GM13977 (cell line): ENCODE measurements at places on chromosomes 5 and 9.

DNA sequence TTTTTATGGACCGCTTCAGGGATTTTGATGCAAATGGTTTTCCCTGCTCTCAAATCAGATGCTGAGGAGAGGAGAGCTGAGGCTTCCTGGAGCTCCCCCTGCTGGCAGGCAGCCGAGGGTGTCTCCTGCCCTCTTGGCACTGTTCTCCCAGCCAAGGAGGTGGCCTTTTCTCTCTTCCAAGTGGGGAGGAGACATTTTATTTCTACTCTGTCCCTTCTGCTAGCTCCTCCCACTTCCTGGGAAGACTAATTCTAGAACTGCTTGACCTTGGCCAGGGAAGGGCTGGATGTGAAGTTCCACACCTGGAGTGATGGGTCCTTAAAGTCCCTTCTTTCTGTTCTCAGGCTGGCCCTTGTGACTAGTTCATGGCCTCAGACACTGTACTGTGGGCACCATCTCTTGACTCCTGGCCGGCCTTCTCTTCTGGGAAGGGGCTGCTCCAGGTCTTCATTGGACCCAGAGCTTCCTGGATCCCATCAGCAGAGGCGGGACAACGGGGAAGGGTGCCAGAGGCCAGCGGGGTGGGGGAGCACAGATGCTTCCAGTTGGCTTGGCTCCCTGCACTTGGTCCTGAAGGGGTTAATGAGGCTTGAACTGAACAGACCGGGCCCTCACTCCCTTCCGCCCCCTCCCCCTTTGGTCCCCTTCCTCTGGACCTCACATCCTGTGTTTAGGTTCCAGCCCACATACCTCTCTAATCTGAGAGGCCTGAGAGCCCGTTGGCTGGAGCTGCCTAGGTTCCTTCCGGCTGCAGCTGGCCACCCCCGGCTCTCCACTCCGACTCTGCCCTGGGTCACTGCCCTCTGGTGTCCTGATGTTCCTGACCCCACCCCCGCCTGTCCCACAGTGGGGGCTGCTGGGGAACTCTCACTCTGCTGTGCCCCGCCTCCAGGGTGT is 32.1 kb downstream of the PTPA start:
- peak; percentile 86 for DNase-seq

DNA sequence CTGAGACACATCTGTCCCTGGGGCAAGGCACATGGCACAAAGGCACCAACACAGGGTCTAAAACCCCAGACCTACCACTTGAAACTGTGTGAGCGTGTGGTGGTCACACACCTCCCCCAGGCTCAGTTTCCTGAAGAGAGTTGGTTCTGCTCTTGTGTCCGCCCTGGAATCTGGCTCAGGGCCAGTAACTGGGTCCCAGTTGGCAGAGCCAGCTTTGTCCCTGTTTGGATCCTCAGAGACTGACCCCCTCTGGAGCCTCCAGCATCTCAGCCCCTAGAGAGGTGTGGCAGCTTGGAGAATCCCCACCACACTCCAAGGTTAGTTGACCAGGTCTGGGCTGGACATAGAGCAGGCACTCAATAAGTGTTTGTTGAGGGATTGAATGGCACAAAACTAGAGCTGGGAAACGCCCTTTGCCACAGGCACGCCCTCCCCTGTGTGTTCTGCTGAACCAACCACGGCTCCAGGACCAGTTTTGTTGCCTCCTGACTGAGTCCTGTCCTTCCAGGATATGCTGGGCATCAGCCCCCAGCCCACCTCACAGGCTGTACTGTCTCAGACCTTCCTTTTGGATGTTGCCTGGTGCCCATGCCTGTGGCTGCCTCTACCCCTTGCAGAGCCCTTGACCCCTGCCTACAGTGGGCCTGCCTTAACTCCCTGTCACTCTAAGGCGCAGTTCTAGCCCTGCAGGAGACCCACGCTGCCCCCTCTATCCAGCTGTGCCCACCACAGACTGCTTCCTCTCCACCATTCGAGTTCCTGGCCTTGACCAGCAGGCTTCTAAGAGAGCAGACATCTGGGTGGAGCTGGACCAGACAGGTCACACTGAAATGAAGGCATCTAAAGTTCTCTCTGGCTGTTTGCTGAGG is 3.8 kb upstream of the PDLIM4 start:
- DNase-seq = no peak

GRCh38 chr9:132147331-132147730 is 14.5 kb upstream of the NTNG2 start:
- no peak for DNase-seq

GRCh38 chr9:134992755-134993124 is 75.0 kb upstream of the FCN1 start:
- no peak for DNase-seq

DNA sequence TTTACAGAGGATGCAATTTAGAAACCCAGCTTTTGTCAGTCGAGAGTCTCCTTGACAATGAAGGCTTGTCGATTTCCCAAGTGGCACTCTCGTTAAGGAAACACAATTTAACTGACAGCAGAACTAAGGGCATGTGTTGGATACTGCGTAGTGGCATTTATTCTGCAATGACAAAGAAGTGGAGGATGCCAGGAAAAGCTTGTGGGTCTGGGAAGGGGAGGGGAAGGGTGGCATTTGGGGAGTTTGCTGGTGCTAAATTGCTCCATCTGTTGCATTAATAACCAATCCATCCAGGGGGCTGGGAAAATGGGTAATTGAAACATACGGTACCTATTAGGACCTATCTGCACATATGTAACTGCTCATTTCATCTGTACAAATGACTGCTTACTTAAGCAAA is 190.6 kb downstream of the NSG2 start:
- no peak for DNase-seq

DNA sequence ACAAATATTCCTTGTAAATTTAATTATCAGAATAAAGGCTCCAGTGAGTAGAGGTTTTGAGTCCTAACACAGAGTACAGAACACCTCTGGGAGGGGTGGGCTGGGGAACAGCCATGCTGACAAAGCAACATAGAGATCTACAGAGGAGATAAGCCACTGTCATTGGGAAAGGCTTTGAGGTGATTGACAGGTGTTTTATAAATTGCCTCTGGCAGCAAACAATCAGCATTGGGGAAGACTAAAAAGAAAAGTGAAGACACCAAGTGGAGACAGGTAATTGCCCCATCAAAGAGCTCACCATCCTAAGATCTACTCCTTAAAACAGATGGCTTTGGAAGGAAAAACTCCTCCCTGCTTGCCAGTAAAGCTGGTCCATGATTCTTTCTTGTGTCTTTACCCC is 189.7 kb upstream of the TLE4 start:
- DNase-seq = no peak

DNA sequence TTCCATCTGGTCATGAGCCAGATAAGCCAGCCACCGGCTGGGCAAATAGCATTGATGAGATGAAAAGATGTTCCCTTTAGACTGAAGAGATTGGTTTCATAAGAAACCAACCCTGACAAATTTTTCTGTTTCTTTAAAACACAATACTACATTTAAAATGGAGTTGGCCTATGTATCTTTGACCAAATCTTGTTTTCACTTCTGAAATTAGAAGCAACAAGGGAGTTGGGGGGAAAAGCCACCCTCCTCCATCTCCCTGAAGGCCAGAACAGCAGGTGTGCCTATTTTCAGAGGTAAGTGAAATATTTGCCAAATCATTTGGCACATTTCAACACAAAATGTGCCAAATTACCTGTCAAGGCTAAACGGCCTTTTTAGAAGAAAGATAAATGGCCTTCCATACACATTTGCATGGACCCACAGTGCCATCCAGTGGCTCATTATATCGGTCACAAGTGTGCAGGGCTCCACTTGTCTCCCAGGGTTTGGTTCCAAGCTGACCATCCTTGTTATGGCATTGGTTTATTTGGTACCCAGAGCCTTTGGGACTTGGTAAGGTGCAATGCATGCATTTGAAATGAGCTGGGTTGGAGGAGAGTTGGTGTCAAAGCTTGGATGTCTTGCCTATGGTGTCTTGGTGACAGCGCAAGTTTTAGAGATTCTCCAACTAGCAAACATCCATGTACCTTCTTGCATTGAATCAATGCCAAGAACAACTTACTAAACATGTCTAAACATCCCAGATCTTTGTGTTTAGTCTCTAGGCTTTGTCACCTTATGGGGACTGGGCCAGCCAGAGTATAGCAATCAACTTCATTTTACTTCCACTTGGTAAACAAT is 372.0 kb upstream of the KIF2A start:
- peak; percentile 41 for DNase-seq

DNA sequence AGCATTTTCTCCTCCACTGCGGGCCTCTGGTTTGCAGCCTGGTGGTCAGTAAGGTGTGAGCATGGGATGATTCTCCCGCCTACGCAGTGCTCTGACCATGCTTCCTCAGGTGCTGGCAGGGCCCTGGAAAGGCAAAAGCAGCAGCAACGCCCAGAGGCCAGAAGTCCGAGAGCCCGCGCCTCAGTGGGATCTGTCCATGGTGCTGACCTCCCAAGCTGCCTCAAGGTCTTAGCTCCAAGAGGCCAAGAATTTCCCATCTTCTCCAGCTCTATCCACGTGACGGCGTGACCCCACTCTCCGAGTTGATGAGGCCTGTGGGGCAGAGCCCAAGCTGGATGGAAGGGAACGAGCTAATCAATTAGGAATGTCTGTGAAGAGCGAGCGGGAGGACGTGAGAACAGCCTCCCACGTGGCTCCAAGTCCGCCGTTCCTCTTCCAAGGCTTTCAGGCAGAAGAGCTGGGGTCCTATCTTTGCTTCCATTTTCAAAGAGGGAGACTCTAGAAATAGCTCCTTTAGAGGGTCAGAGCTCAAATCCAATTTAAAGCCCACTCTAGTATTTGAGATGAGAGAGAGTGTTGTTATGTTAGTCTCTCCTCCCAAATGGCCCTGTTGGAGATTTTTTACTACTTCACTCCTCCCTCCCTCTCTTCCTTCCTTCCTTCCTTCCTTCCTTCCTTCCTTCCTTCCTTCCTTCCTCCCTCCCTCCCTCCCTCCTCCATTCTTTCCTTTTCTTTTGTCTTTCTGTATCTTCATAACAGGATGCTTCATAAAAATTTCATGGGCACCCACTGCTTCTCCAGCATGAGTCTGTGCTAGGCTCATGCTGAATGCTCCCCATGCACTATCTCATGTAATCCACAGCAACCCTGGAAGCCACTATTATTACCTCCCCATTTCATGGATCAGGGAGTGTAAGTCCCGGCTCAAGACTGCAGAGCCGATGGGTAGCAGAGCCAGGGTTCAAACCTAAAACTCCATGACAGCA is 69.3 kb downstream of the OLFM1 start:
- DNase-seq = peak; percentile 51

DNA sequence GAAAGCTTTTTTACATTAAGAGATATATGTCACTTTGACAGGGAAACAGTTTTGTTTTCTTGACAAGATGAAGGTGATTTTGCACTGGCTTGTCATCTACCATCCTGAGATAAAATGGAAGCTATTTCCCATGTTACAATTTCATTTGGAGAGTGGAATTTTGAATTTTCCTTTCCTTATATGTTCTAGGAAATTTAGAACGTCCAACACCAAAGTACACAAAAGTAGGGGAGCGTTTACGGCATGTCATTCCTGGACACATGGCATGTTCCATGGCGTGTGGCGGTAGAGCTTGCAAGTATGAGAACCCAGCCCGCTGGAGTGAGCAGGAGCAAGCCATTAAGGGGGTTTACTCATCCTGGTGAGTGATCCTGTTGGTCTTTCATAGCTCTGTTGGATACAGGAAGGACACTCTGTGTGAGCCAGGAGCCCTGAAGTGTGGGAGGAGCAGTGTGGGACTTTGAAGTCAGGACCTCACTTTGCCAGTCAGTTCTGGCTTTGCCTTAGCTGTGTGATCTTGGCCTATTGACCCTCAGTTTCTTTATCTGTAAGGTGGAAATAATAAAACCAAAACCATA is 887 bp downstream of the PTPDC1 start:
- DNase-seq = no peak

- DNase-seq = no peak
Observed at GRCh38 chr9:104905153-104905901, 22.6 kb downstream of the ABCA1 start.

- no peak for DNase-seq
Observed at GRCh38 chr9:134177624-134178393, 13.4 kb upstream of the RNU6ATAC start.

DNA sequence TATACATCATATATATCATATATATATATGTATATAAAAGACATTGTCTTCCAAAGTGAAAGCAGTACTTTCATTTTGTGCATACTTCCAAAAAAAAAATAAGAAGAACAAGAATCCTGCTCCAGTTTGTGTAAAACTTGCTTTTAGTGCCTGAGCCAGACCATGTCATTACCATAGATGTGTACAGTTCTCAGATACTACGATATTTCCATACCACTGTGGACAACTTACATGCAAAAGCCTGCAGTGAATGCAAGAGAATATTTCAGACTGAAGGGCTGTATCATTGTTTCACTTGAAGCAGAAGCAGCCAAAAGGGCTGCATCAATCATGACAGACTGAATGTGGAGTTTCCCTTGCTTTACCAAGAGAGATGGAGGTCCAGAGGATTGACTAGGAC is 72.6 kb upstream of the CYLC2 start:
- no peak for DNase-seq

GRCh38 chr9:89719202-89719601 is 114.4 kb downstream of the GADD45G start:
- no peak for DNase-seq

- DNase-seq = no peak
Observed at GRCh38 chr5:160539431-160539830, 117.8 kb downstream of the PTTG1 start.

DNA sequence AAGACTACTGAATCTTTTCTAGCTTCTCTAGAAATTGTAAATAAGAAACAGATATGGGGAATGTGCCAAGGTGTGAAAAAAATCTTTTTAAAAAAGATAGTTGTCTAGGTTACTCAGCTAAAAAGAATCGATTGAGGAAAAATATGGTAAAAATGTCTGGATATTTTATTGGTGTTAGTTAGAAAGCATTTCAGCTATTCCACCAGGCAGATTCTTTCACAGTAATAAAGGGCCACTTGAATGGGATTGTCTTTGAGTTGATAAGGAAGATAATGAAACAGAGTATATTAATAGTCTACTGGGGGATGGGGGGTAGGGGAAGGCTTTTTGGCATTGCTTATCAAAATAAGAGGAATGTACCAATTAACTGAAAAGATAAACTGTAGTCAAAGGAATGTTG is 51.9 kb downstream of the SLIT3 start:
- no peak for DNase-seq

- no peak for DNase-seq
Observed at GRCh38 chr5:135045488-135045887, 11.5 kb upstream of the PITX1 start.

- no peak for DNase-seq
Observed at GRCh38 chr5:134512661-134512999, 12.8 kb upstream of the JADE2 start.

GRCh38 chr5:218457-219291 is 554 bp downstream of the SDHA start:
- DNase-seq = peak; percentile 29

- no peak for DNase-seq
Observed at GRCh38 chr5:179588166-179588565, 35.3 kb downstream of the HNRNPH1 start.

GRCh38 chr5:2993301-2993700 is 241.8 kb upstream of the IRX2 start:
- no peak for DNase-seq

GRCh38 chr5:110951373-110951791 is 120.1 kb upstream of the TSLP start:
- DNase-seq = no peak
